ENCODE measurements at places on chromosomes 11 and 22.

DNA sequence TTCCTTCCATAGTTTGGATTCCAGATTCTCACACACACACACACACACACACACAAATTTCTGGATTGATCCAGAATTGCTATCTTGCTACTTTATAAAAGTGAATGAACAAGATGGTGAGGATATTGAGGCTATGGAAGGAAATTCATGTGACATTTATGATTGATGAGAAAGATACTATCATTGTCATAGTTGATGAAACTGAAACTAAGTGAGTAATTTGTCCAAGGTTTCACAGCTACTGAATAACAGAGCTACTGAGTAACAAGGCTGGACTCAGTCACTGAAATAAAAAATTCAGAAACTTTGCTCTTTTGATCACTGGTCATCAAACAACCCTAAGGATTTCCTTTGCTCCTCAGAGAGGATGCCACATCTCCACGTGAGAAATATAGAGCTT, 16.2 kb downstream of the OR5D16 start:
- no peak for DNase-seq

GRCh38 chr11:113531083-113531482, 55.9 kb upstream of the DRD2 start:
- DNase-seq = no peak

- no peak for DNase-seq
These were observed 2.3 kb downstream of the RHOG start for GRCh38 chr11:3838504-3838903.

DNA sequence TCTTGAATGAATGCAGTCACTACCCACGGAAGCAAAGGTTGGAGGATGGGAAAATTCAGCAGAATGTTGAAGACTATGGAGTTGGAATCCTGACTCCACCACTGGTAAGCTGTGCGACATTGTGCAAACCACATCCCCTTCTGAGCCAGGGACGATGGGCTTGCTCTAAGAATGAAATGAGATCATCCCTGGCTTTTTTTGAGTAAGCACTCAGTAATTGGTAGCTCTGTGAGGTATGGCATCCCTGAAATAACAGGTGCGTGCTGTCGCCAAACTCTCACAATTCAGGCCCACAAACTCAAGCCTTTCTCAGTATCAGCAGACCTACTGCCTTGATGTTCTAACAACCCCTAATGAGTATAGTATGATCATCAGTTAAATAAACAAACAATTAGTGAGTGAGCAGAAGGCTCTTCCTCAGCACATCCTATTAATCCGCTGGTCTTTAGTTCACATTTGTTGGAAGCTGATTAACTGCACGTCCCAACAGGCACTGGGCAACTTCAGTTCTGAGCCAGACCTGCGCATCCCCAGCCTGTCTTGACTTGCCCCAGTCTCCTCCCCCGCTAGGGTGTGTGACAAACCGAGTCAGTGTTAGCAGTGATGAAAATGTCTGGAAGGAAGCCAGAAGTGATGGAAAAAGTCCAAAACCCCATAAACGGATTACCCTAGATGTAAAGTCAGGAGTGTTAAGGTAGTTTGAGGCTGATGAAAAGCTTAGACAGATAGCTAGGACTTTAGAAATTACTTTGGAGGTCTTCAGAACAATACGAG, 235.5 kb downstream of the GRIK4 start:
- DNase-seq = peak; percentile 91

- no peak for DNase-seq
These were observed 47.8 kb downstream of the ARRB1 start for GRCh38 chr11:75303544-75304224.

Data from RWPE1 (cell line).